ENCODE measurements at places on chromosomes 4 and X. TPM values are rescaled to one million over a fixed set of nuclear protein-coding genes. Genes with fewer than 3 reads are reported as not detected.

GRCh38 chr4:113620032-113620431 is 141.5 kb downstream of the CAMK2D start:
- DNase-seq: no peak

The STOX2 gene
- total RNA-seq: not detected

DNA sequence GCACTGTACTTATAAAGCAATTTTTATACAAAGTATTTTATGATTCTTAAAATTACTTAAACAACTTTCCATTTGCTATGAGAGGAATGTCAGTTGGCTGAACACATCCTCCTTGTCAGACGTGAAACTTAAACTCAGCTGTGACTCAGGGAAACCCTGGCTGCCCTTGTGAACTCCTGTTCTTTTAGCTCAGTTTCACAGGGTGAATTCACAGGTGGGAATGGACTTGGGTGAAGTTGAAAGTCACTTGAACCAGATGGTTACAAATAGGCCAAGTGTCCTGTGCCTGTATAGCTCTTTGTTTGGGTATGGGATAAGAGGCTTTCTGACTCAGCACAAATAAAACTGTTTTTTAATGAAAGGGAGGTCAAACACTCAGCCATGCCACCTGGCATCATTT is 67.4 kb upstream of the FAM47B start:
- no peak for DNase-seq

DNA sequence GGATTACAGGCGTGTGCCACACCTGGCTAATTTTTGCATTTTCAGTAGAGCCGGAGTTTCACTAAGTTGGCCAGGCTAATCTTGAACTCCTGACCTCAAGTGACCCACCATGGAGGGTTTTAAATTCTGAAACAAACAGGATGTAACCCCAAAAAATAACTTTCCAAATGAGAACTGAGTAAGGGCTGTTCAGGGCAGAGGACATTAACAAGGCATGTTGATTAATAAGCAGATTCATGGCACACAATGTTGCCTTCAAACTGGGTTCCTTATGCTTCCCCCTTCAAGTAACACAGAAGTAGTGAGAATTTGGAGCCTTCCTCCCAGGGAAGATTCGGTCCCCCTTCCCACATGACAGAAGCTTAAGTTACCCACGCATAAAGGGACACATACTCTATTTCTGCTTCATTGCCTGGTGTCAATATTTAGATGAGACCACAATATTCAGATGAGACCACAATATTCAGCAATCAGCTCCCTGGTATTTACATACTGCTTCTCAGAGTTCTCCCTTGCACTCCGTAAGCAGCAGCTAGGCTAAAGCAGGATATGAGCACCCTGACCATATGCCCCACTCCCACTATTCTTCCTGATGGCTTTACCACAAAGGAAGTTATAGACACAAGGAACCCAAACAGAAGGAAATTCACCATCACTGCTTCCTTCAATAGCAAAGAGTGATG is 21.4 kb downstream of the GRSF1 start:
- no peak for DNase-seq

- DNase-seq: no peak
These were observed 36.8 kb upstream of the SH3RF1 start for GRCh38 chr4:169307576-169307975.

DNA sequence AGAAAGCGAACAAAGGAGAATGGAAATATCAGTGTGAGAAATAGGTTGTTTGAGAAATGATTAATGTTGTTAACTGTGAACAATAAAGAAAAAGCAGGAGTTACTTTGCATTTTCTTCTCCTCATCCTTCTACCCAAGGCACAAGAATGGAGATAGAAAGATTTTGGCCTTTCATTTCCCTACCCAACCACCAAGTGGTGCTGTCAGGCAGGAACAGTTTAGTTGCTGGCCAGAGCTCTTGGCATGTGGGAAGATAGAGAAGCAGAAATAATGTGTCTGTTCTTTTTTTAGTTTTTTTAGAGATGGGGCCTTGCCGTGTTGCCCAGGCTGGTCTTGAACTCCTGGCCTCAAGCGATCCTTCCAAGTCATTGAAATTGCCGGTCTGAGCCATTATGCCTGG is 12.8 kb downstream of the HOPX start:
- peak; percentile 35 for DNase-seq

The IL1RAPL1 gene
- not detected for total RNA-seq

The VEGFD gene
- total RNA-seq: not detected

DNA sequence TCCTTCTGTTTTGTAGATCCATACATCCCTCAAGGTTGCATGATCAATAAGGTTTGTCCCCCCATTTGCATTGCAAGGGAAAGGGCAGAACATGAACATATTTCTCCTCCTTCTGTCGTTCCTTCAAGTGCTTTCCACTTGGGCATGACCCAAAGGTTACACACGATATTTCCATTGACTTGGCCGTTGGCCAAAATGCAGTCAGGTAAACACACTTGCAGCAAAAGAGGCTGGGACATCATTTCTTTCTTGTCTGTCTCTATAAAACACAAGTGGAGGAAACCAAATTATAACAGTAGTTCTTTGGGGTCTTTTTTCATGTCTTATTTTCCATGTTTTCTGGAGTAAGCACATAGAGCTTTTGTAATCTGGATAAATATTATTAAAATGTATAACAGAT is 156.1 kb downstream of the FRAS1 start:
- DNase-seq: no peak

The ZNF674 gene
- total RNA-seq: 2.6 TPM

The HMGB3 gene
- total RNA-seq: 30.7 TPM

The ASB5 gene
- total RNA-seq: not detected

- no peak for DNase-seq
These were observed 42.1 kb upstream of the SH3RF1 start for GRCh38 chr4:169312690-169313422.

- DNase-seq: no peak
These were observed 68.2 kb downstream of the GPC3 start for GRCh38 chrX:133916984-133917722.

DNA sequence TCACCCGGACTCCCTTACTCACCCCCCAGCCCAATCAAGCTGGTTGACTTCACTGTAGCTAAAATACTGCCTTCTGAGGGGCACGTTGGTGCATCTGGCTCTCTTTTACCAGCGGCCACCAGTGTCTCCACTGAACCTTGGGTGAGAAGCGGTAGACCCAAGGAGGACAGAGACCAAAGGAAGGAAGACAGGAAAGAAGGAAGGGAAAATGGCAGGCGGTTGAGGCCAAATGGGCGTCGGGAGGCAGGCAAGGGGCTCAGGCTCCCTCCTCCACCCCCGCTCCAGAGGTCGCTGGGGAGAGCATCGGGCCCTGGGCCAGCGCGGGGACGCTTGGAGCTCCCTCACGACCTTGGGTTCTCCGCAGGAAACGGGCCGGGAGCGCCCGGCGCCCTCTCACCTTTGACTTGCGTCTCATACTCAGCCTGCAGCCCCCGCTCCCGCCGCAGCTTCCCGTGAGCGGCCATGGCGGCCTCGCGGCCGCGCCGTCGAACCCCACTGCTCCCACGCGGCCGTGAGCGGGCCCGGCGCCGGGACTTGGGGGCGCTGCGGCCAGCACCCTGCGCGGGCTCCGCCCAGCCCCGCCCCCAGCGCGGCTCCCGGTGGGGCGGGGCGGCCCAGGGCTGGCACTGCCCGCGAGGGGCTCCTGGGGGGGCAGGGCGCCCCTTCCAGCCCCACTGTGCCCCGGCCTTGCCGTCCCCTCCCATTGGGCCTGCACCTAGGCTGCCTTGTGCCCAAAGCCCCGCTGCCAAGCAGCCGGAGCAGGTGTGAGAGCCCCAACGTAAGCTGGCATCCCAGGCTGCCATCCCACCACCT is at the start of gene ARHGAP4:
TSS of gene ARHGAP4 (minus strand) at position 526 of the 813 bp plus-strand sequence. CDS start at position 464, 62 bp downstream.
- DNase-seq: peak; percentile 70

The HDX gene
- 1.0 TPM for total RNA-seq

- DNase-seq: no peak
These were observed 34.9 kb downstream of the POLR2B start for GRCh38 chr4:57013543-57014120.

DNA sequence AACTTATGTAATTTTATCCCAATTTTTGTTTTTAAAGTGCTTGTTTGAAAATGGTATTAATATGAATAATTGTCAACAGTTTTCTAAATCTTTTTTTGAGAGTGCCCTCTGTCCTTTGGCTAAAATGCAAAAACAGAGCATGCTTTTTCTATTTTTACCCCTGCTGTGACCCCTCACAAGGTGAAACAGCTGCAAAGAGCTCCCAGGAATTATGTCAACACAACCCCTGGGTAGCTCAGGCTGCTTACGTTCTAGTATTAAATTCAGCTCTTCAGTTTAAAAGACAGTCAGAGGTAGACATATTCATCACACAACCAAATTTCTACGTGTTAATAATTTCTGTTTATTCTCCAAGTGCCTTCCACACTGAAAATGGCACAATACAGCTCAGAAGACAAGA is 367.5 kb downstream of the PRDM5 start:
- DNase-seq: no peak

The RBMXL3 gene
- not detected for total RNA-seq

The TEX11 gene
- total RNA-seq: not detected
